ENCODE measurements at places on chromosomes 7 and 10.

- DNase-seq, result no peak
Observed at GRCh38 chr10:11478807-11479206, 132.6 kb downstream of the USP6NL start.

DNA sequence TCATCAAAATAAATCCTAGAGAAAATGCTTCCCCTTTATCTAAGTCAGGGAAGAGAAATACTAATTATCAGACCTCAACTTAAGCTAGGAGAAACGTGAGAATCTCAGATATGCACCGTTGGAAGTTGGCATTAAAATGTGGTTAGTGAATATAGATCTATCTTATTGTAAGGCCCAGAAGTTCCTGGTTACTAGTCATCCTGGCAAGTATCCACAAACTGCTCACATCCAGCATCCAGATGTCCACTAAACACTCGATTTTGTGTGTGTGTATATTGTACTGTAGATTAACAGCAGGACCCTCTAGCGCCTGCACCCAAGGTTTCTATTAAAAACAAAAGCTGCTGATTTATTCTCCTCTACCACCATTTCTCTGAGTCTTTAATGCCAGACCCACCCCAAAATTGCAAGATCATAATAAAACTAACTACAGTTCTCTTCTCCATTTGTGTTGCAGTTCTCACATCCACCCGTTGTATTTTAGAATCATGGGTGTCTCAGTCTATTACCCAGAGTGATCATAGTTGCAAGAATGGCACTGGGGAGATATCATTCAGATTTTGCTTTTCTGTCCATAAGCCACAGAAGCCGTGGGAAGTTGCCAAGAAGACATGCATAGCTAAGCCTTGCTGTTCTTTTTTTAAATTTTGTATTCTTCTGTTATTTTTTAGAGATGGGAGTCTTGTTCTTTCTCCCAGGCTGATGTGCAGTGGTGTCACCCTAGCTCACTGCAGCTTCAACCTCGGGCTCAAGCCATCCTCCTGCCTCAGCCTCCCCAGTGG lies 165.4 kb downstream of the KIAA1217 start:
- no peak for DNase-seq

DNA sequence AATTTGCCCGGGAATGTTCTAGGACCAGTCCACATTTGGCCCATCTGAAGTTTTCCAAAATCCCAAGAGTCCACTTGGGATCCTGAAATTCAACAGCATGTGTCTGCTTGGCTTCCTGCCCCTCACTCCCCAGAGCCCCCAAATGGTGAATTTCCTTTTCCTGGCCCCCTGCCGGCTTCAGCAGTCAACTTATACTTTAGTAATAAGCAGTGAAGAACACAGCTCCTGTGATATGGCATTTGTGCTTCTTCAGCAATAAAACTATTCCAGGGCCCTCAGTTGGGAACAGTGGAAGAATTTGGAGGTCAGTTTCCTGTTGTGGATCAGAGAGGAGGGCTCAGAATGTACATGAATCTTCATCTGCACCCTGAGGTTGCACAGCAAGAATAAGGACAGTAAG lies 51.1 kb downstream of the PRF1 start:
- DNase-seq, result no peak

DNA sequence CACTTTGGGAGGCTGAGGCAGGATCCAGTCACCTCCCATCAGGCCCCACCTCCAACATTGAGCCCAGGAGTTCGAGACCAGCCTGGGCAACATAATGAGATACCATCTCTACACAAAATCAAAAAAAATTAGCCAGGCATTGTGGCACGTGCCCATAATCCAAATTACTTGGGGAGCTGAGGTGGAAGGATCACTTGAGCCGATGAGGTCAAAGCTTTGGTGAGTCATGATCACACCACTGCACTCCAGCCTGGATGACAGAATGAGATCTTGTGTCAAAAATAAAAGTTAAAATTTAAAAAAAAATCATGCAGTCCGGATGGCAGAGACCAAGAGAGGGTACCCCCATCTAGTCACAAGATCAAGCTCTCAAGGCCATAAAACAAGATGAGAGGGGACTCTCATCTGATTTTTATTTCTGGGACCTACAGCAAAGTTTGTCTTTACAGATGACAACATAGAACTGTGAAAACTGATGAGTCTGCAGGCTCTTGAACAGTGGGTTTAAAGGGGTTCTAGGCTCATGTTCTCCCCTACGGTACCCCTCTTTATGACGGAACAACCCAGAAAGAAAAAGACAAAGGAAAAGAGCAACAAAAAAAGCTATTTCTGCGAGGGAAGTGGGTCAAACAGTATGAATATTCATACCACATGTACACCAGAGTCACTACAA lies 28.9 kb upstream of the CREB3L2 start:
- no peak for DNase-seq

DNA sequence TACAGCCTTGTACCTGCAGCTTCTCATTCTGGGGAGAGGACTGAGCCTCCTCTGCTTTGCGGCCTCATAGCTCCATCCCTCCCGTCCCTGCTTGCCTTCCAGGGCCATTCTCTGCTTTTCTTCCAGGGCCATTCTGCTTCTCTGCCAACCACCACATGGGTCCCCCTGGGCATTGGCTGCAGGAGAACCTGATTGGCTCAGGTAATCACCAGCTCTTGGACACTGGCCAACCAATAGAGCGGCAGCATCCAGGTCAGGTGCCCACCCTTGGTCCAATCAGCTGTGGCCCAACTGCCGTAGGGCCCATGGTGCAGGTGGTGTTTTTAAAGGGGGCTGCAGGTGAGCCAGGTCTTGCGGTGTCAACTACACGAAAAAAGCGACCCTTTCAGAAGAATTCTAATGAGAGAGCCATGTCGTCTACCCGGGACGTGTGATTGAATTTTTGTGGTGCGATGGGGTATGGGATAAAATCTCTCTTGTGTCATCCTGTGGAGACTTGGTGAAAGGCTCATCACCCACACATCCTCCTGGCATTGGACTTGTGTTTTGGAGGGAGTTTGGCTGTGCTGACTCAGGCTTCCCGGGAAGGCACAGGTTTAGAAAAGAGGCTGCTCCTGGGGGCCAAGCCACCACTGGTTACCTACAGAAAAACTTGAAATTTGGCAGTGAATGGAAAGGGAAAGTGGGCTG lies 46.0 kb upstream of the PODXL start:
- DNase-seq, result no peak

- no peak for DNase-seq
Observed at GRCh38 chr10:69061305-69062161, 26.4 kb upstream of the SRGN start.

DNA sequence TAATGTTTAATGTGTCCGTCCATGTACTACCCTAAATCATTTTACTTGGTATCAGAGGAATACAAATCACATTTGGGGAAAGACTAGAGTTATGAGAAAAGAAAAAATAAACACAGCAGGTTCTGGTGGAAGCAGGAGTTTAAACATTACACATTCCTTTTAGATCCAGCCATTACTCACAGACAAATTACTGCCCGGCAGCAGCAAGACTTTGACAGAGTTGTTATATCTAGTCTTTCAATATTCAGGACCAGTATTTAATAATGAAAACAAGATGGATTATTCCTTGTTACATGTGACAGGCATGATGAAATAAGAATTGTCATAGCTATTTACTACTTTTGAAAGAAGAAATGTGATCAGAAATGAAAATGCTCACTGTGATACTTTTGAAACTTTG lies 131.8 kb upstream of the GNAI1 start:
- no peak for DNase-seq

DNA sequence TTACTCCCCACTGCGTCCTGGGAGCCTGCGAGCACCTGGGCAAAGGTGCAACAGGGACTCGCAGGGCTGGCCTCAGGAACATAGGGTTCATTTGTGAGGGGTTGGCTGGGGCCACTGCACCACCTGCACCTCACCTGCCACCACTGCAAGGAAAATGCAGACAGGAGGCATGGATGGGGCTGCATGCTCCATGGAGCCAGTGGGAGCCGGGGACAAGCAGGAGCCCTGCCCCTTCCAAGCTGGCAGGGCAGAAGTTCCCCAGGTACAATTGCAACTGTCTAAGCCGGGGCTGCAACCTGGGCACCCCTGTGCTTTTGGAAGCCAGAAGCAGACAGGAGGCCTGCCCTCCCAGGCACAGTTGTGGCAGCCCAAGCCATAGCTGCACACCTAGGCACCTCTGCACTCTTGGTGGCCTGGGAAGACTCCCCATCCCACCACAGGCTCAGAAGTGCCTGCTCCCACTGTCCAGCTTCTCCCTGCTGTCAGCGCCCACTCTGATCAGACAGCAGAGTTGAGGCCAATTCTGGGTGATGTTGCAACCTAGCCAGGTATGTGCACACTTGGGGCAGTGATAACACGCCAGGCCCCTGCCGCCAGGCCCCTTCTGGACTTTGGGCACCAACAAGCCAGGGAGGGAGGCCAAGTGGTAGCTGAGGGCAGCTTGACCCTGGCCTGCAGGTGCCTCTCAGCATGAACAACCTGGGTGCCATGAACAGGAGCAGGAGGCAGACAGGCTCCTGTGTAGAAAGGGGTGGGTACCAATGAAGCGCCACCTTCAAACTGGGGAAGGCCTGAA lies 58.2 kb downstream of the TMEM106B start:
- DNase-seq, result no peak

DNA sequence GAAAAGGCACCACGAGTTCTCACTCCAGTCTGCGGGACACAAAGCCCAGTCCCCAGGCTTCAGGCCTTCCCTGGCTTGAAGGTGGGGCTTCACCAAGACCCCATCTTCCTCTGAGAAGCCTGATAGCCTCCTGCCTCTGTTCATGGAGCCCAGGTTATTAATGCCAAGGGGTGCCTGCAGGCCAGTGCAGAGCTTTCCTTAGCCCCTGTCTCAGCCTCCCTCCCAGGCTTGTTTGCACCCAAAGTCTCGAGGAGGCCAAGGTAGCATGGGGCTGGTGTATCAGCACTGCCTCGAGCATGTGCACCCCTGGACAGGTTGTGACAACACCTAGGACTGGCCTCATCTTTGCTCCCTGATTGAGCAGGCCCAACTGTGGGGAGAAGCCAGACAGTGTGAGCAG lies 108.1 kb upstream of the PCDH15 start:
- no peak for DNase-seq

DNA sequence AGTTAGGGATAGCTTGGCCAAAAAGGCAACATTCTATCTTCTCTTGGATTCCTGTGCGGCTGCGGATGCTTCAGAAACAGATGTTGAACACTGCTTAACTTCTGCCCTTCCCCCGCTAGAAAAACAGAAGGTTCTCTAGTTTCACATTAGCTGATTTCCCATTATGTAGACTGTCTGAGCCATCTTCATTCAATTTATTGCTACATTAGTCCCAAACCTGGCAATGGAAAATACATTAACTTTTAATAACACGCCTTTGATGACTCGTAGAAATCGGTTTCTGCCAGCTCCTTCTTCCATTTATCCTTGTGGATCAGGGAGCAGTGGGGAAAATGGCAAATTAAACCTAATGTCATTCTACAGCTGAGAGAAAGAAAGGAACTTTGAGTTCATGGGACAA lies 119.9 kb downstream of the SLC16A9 start:
- DNase-seq, result no peak

DNA sequence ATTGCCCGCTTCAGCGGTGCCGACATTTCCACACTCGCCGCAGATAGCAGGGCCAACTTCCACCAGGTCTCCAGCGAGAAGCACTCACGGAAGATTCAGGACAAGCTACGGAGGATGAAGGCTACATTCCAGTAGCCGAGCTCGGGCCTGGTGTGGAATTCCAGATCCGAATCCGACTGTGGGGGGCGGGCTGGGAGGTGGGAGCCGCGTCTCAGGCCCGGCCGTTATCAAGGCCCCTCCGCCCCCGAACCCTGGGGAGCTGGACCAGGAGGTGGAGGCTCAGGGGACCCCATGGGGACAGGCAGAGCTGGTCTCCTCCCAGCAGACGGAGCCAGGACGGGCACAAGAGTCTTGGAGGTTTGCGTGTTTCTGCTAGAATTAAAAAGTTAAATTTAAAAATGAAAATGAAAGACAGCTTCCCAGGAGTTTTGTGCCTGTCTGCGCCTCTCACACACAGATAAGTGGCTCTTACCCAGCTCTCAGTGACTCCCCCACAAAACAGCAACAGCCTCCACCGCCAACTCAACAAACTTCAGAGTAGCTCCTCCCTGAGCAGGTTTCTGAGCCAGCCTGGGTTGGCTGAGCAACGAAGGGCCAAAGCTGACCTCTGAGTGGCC lies 5.2 kb upstream of the UTF1 start:
- DNase-seq, result no peak

GRCh38 chr10:80513106-80513505 lies 24.6 kb upstream of the SH2D4B start:
- DNase-seq, result no peak

DNA sequence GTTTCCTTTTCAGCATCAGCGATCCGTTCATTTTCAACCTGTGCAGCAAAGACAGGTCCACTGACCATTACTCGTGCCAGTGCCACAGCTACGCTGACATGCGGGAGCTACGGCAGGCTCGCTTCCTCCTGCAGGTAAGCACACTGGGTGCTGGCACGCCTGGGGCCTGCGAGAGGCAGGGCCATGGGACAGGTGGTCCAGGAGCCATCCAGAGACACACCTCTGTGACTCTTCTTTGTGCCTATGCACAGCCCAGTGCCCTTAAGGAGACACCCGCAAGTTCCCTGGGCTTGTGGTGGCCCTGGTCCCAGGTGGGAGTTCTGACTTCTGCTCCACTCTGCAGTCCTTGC lies 42.2 kb downstream of the LRRC18 start:
- DNase-seq, result no peak

DNA sequence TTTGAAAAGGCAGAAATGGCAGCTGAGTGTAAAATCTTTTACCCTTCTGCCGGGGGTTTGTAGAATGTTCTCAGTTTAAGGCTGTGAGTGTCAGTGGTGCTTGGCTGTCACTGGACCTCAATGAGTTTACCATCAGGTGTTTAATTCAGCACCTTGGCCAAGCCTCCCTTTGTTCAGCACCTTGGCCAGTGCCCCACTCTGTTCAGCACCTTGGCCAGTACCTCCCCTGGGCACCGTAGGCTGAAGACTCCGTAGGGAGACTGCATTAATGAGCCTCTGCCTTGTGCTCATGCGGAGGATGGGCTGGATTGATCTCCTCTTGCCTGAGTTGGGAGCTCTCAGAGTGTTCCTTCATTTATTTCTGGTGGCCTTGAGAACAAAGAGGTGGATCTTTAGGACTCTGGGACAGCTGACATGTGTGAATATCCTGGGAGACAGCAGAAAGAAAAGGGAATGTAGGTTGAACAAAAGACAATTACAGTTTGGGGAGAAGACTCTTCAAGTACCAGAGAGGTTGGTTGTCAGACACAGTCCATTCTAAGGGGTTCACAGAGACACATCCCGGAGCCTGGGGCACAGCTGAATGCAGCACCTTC lies 1.6 kb downstream of the FAM24A start:
- no peak for DNase-seq

- no peak for DNase-seq
Observed at GRCh38 chr10:29756451-29756850, 121.7 kb upstream of the SVIL start.

- no peak for DNase-seq
Observed at GRCh38 chr10:5665373-5666007, 905 bp downstream of the ASB13 start.

GRCh38 chr7:15820319-15820718 lies 133.8 kb upstream of the MEOX2 start:
- DNase-seq, result no peak

DNA sequence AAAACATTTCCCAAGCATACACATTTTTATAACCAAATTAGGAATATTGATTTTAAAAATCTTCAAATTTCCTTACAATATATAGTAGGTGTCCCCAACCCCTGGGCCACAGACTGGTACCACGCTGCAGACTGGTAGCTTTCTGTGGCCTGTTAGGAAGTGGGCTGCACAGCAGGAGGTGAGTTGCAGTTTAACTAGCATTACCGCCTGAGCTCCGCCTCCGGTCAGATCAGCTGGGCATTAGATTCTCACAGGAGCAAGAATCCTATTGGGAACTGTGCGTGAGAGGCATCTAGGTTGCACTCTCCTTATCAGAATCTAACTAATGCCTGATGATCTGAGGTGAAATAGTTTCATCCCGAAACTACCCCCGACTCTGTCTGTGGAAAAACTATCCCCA lies 62.1 kb downstream of the ZWINT start:
- DNase-seq, result no peak
